ENCODE measurements at places on chromosomes 4 and X.

DNA sequence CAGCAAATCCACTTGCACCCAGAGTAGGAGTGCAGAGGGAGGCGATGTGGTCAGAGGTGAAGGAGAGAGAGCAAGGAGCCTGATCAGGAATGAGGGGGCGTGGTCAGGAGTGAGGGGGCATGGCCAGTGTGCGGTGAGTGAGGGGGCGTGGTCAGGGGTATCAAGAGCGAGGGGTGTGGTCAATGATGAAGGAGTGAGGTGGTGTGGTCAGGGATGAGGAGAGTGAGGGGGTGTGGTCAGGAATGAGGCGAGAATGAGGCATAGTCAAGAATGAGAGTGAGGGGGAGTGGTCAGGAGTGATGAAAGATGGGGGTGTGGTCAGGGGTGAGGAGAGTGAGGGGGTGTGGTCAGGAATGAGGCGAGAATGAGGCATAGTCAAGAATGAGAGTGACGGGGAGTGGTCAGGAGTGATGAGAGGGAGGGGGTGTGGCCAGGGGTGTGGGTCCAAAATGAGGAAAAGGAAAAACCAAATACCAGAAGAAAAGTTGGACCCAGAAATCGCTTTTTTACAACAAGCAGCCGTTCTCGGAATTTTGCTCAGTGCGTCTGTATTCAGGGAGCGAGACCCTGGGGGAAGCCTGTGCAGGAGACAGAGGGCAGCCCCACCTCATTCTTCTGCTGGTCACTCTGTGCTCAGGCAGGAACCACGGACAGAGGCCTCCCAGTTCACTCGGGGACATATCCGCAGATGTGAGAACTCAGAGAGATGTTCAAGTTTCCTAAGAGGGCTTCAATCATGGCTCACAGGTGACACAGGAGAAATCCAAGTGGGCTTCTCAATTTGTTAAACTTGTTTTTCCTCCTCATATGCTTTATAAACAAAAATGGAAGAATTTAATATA, 47.5 kb downstream of the MAGEA1 start:
- DNase-seq, result peak; percentile 60

DNA sequence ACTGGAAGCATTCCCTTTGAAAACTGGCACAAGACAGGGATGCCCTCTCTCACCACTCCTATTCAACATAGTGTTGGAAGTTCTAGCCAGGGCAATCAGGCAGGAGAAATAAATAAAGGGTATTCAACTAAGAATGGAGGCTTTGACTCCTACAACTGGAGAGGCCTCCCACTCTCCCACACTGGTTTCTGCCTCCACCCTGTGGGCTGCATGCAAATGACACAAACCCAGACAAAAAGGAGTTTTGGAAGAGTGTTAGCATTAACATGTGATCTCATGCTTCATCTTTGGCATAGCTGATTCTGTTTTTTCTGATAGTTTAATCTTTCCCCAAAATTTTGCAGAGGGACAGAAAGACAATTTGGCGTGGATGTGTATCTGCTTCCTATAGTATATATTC, 80.8 kb upstream of the IQCM start:
- no peak for DNase-seq

GRCh38 chrX:39450234-39450977, 647.4 kb downstream of the BCOR start:
- DNase-seq, result no peak

- DNase-seq, result no peak
Measured at GRCh38 chr4:168421055-168421454, 59.2 kb downstream of the DDX60L start.

DNA sequence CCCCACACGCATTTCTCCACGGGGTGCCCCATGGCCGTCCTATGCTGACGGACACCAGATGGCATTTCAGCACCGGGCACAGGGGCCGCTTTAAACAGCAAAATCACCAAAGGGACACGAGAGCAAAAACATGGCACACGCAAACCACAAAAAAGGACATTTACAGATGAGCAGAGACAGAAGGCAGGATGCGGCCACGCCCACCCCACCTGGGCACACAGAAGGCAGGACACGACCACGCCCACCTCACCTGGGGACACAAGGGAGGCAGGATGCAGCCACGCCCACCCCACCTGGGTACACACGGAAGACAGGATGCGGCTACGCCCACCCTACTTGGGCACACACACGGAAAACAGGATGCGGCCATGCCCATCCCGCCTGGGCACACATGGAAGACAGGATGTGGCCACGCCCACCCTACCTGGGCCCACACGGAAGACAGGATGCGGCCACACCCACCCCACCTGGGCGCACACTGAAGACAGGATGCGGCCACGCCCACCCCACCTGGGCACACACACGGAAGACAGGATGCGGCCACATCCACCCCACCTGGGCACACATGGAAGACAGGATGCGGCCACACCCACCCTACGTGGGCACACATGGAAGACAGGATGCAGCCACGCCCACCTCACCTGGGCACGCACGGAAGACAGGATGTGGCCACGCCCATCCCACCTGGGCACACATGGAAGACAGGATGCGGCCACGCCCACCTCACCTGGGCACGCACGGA, 69.1 kb downstream of the FAM53A start:
- no peak for DNase-seq
